ENCODE measurements at places on chromosomes 13 and 19.
A peak's percentile ranks its signal among the peaks of the same experiment; 100 is the strongest.

DNA sequence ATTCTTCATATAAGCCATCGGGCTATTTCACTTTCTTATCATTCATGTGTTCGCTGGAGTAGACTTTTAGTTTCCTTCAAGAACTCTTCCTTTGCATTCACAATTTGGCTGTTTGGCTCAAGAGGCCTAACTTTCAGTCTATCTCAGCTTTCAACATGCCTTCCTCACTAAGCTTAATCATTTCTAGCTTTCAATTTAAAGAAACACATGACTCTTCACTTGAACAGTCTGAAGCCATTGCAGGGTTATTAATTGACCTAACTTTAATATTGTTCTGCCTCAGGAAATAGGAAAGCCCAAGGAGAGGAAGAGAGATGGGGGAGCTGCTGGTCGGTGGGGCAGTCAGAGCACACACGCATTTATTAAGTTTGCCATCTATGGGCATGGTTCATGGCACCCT lies 158.1 kb downstream of the SUCLA2 start:
- no peak for DNase-seq

- DNase-seq, result no peak
These were observed 27.2 kb upstream of the CBY2 start for GRCh38 chr13:45674908-45675307.

DNA sequence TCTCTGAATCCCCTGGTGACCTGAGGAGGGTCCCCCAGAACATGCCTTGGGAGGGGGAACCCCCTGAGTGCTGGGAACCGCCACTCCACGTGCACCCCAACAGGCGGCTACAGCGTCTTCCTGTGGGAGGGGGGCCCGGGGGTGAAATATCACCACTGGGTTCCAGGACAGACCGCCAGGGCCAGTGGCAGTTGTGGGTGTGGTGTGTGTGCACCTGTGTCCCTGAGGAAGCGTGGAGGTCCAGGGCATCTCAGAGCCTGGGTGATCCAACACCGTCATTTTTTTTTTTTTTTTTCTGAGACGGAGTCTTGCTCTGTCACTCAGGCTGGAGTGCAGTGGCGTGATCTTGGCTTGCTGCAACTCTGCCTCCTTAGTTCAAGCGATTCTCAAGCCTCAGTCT lies 4.2 kb downstream of the ADGRE5 start:
- no peak for DNase-seq

- DNase-seq, result no peak
These were observed 599 bp downstream of the OLFM2 start for GRCh38 chr19:9935506-9936325.

DNA sequence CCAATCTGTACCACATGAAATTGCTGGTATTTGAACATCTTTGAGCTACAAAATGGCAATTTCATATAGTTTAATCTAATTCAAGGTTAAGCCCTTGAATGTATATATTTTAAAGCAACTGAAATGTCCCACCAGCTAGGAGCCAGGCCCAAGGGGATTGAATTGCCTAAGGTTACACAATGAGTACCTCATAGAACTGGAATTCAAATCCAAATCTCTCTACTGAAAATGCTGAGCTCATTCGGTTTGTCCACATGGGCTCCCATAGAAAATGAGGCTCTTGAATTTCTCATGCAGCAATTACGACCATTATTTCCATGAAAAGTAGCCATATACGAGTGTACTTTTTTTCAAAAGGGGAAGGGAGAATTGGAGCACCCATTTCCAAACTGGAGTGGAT lies 31.5 kb upstream of the FNDC3A start:
- DNase-seq, result no peak

- peak; percentile 75 for DNase-seq
These were observed 2.6 kb downstream of the VMAC start for GRCh38 chr19:5907241-5907640.

GRCh38 chr13:46530084-46530935 lies 22.7 kb upstream of the LRCH1 start:
- no peak for DNase-seq

DNA sequence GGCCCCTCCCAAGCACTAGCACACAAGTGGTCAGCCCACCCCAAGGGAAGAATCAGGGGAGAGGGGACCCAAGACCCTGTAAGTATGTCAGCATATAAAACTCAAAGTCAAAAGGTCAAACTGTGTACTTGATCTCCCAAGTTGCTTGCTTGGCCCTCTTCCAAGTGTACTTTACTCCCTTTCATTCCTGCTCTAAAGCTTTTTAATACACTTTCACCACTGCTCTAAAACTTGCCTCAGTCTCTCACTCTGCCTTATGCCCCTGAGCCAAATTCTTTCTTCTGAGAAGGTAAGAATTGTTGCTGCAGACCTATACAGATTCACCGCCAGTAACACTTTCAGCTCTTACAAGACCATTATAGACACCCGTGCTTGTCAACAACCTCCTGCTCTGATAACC lies 15.1 kb upstream of the RNASEH2B start:
- no peak for DNase-seq

- peak; percentile 66 for DNase-seq
These were observed 14.7 kb upstream of the GRAMD1A start for GRCh38 chr19:34985249-34986022.

DNA sequence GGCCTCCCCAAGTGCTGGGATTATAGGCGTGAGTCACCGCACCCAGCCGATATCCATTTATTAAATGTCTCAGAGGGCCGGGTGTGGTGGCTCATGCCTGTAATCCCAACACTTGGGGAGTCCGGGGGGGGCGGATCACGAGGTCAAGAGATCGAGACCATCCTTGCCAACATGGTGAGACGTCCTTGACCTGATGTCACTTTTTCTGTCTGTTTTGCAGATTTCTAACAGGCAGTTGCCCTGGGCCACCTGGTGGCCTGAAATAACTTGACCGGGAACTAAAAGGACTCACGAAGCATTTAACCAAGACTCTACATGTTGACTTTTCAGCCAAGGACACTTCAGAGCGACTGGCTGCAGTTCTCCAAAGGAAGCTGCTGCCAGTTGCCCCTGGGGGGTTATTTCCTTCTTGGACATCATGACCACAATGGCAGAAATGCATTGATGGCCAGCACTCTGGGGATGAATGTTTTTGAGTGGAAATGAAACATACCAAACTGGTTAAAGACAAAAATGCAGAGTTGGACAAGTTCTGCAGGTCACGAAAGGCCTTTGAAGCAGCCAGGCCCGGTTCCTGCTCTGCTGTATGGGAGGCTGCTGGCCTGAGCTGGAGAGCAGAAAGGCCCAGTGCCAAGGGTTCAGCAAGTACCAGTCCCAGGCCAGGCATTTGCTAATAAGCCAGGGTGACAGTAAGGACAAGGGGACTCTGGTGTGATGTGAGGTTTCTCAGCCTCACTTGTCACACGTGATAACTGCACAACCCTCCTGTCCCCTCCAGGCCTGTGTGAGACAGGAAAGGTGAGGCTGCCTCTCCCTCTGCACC lies 8.3 kb downstream of the ZNF837 start:
- DNase-seq, result no peak

DNA sequence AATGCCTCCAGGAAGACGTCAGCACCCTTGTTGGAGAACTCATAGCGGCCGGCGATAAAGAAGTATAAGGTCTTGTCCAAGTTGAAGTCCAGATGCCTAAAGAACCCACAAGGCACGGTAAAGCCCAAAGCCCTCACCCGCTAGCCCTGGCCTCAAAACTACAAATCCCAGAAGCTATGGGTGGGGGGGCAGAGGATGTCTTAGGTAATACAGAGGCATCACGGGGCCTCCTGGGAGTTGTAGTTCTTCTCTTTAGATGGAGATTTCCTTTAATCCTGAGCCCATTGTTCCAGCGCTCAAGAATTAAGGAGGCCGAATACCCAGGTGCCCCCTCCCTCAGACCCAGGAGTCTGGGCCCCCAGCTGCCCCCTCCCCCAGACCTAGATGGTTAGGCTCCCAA lies 10.8 kb downstream of the GYS1 start:
- no peak for DNase-seq

DNA sequence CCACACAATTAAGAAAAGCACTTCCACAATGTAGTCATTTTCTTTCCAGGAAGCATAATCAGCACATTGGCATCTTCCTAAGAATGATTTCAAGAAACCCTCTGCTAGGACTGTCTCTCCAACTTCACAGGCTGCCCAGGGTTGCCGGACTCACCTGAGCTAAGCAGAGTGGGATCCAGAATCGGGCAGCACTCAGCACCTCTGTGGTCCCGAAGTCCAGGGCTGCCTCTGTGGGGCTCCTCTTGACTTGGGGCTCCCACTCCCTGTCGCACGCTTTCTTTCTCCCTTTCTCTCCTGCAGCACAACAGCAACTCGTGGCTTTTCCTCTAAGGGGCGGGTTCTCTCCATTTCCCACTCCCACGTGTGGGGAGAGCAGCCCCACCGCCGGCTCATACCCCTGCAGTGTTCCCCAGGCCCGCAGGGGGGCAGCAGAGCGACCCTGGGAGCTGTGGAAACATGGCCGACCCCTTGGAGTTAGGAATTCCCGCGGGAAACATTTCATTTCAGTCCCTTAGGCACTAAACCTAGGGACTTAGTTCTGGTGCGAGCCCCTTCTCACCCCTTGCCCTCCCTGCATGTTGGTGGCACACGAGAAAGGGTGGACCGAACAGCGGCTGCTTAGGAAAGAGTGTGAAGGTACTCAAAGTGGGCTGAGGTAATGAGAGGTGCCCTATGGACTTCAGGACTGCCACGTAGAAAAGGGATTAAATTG lies at the start of gene TMEM272:
TMEM272 (minus strand) TSS at position 316 of the 712 bp plus-strand sequence. CDS start 6,647 bp downstream, outside the sequence.
- DNase-seq, result peak; percentile 55

DNA sequence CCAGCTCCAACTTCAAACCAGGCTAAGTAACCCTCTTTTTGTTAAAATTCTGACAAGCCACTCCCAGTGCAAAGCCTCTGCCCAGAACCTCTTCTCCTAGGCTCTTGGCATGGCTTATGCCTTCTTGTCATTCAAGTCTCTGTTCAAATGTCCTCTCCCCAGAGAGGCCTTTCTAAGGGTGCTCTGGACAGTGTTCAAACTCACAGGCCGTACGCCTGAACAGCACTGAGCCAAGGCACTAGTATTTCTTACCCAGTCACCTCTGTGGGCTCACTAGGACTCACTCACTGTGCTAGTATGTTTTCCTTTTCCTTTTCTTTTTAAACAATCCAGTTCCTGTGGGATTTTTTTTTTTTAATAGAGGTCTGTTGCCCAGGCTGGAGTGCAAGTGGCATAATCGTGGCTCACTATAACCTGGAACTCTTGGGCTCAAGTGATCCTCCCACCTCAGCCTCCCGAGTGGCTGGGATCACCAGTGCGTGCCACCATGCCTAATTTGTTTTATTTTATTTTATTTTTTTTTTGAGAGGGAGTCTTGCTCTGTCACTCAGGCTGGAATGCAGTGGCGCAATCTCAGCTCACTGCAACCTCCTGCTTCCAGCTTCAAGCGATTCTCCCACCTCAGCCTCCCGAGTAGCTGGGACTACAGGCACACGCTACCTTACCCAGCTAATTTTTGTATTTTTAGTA lies 2.3 kb upstream of the ASF1B start:
- no peak for DNase-seq

DNA sequence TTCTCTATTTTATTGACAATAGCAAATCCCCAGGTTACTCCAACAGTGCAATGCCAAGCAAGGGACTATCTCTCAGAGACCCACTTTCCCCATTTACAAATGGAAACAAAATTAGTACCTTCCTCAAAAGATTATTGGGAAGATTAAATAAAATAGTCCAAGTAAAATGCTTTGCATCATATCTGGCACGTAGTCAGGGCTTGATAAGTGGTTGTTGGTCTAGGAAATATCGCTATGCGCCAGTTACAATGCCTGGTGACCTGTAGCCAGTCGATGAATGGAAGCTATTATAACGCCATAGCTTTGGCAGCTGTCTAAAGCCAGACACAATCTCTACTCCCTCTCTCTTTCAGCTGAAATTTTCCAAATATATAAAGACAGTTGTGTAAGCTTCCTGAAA lies 220.3 kb downstream of the RAP2A start:
- DNase-seq, result no peak

DNA sequence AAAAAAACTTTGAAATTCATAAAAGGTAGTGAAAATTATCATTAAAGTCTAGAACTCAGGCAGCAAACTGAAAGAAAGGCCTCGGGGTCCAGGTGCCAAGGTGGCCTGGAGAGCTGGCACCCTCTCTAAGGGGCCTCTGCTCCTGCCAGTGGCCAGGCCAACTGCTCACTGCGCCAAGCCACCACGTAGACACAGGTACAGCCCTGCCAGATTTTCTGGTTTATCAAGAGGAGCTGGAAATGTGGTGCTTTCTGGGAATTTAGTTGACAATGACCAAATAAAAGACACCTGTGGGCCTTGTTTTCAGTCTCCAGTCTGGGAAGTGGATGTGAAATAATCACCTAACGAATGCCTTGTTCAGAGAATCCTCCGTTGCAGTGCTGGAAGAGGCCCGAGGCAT lies 22.8 kb downstream of the ZNF574 start:
- DNase-seq, result no peak

- DNase-seq, result peak; percentile 99
These were observed 14.0 kb upstream of the GJA3 start for GRCh38 chr13:20174656-20175405.

DNA sequence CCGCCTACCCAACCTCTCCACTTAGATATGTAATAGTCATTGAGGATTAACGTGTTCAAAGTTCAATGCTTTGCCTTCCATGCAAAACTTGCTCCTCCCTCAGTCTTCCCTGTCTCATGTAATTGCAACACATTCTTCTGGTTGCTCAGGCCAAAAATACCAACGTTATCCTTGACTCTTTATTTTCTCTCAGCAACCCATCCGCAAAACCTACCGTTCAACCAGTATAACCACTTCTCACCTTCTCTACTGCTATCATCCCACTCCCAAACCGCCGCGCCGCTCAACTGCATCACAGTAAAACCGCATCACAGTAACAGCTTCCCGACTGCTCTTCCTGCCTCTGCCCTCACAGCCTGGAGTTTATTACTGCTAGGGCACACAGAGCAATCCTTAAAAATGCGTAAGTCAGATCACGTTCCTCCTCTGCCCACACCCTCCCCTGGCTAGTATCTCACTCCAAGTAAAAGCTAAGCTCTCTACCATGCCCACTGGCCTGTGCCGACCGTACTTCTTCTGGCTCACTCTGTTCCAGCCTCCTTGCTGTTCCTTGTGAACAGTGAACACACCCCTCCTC lies 8.2 kb downstream of the MTIF3 start:
- no peak for DNase-seq

DNA sequence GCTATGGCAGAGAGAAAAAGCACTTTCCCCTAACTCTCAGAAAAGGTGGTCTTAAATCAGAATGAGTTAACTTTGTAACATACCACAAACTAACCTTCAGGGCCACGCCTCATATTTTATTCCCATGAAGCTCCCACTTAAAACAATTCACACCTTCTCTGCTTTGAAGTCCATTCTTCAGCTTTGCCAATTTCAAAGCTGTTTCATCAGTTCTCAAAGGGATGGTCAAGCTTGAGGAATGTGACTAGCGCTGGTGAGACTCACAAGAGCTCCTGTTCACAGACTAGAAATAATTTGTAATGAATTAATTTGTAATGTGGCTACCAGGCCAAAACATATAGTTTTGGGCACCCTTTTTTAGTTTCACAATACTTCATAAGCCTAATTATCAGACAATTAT lies 68.2 kb downstream of the STK24 start:
- peak; percentile 23 for DNase-seq

- DNase-seq, result no peak
These were observed 35.6 kb downstream of the C13orf46 start for GRCh38 chr13:113938246-113938645.

DNA sequence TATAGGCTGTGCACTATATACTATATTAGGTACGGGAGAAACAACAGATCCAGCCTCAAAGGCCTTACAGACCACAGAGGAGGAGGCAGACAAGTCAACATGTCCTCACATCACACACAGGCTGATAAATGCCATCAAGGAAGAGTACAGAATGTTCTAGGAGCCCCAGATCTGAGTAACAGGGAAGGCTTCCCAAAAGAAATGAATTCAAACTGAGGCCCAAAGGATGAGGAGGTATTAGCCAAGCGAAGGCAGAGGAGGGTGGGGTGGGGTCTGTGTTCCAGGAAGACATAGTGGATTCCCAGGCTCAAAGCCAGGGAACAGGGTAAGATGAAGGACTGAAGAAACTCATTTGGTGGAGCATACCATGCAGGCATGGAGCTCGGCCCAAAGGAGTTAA lies 55.1 kb downstream of the RXFP2 start:
- DNase-seq, result no peak

All from suppressor macrophage treated with lipopolysaccharide for 4 hours (primary cell).